Naive thymus-derived CD8-positive, alpha-beta T cell (primary cell): ENCODE measurements at places on chromosomes 12 and 14.

DNA sequence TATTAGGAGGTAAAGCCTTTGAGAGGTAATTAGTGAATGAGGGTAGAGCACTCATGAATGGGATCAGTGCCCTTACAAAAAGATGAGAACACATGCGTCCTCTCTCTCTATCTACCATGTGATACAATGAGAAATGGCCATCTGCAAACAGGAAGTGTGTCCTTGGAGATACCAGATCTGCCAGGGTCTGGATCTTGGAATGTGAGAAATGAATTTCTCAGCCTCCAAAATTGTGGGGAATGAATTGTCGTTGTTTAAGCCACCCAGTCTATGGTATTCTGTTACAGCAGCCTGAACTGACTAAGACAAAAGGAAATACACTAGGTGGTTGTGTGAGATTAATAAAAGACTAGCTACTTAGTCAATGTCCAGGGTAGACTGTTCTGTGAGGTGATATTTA lies 366.6 kb downstream of the NELL2 start:
- DNase-seq, result no peak

GRCh38 chr12:57766464-57767304 lies at the start of gene CYP27B1:
CYP27B1 (minus strand) TSS chr12:57767078; CDS start chr12:57767041, 37 bp downstream.
- DNase-seq, result no peak

GRCh38 chr12:52043386-52044212 lies 7.6 kb upstream of the NR4A1 start:
- DNase-seq, result no peak

DNA sequence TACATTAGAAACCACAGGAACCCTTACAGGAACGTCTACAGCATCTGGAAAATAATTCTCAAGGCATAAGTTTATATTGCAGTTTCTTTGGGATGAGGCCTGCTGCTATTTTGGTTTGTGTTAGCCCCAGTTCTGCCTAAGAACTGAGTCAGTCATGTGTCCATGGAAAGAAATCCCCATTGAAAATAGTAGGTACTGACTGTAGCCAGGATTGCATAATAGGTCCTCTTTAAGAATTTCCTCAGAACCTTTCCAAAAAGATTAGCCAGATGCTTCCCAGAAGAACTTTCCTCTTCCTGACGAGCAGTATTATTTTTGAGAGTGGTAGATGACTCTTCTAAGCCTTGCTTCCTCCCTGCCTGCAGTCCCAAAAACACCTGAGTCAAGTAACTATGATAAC lies 52.6 kb downstream of the RASSF8 start:
- no peak for DNase-seq

GRCh38 chr14:75697918-75698317 lies 36.9 kb downstream of the TTLL5 start:
- DNase-seq, result no peak

DNA sequence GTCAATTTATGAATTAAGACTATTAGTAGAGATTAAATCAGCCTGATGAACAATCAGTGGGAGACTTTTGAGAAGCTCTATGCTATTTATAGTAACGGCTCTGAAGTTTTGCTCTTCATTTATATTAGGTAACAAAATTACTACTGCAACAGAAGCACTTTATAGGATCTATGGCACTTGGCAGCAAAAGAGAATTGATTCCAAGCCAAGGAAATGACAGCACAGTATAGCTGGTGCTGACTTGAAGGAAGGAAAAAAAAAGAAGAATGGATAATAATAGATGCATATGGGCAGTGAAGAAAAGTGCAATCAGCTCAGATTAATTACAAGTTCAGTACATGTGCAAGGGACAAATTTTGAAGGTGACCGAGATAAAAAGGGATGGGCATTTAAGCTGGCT lies 228.2 kb upstream of the PPFIA2 start:
- DNase-seq, result no peak

DNA sequence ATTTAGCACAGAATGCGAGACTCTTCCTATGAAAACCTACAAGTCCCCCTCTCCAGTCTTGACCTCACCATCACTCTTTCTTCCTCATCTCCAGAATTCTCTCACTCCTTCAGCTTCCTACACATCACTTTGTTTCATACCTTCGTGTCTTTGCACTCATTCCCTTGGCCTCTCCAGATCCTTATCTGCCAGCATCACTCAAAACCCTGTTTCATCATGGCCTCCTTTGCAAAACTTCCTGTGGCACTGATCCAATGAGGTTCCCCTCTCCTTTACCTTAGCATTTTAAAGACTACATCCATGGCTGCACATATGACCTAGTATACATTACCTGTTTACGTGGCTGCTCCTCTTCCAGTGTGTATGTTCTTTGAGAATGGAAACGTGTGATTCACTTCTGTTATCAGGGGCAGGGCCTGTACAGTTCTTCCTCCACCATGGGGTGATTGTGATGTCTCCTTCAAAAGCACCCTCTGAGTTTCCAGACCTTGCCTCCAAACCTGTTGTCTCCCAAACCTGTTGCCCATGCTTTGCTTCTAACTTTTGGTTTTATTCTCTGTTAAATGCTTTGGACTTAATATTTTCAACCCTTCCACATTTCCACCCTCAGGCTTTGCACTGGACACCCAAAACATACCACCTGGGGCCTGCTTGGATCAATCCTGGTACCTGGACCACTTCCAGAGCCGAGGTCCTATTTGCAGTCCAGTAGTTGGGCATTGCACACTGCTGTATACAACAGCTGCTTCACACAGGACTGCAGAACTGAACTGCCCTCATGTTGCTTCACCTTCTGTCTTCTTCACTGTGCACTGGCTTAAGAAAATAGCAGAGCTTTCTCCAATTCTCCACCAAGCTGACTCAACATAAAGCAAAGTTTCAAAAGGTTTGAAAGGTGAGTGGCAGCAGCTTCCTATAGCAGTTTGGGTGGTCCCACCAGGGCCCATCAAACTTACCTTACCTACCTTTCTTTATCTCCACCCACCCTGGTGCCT lies 131.7 kb downstream of the LLPH start:
- no peak for DNase-seq

DNA sequence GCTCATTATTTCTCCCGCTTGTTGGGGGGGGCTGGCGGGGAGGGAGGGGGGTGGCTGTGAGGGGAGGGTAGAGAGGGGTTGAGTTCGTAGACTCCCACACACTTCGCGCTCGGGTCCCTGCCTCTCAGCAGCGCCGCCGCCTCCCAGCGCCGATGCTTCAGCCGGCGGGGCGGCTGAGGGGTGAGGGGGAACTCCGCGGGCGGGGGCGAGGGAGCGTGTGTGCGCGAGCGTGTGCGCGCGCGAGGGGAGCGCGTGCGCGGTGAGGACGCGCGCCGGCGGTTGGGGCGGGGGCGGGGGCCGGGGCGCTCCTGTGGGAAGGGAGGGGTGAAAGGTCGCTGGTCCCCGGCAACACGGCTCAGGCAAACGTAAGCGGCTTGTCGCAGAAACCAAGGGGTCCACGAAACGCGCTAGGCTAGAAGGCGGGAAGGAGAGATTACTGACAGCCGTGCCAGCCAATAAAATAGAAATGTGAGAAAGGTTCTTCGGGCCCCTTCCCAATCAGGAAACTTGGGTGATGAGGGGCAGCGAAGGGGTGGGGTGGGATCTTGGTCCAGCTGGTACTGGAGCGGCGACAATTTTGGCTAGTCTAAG lies 343 bp upstream of the NOVA1 start:
- DNase-seq, result no peak

- no peak for DNase-seq
These were observed 65.3 kb downstream of the DPF3 start for GRCh38 chr14:72828604-72829003.

DNA sequence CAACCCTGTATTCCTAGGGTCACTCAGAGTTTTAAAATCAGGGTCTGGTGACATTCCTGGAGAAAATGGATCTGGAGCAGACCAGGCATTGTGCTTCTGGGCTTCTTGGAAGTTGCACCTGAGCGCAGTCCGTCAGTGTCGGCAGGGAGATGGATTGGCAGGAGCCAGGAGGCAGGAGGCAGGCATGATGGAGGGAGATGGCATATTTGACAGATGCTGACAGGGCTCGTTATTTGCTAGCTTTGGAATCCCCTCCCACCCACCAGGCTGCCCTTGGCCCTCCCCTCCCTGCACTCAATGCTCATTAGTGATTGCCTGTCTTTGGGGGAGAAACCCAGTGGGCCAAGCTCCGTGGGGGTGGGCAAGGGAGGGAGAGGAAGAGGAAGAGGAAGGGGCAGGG lies 4.7 kb downstream of the CISTR start:
- DNase-seq, result no peak

- no peak for DNase-seq
These were observed 5.8 kb upstream of the NTN4 start for GRCh38 chr12:95796225-95796981.

- no peak for DNase-seq
These were observed 17.4 kb upstream of the CACNA2D4 start for GRCh38 chr12:1935700-1936378.

DNA sequence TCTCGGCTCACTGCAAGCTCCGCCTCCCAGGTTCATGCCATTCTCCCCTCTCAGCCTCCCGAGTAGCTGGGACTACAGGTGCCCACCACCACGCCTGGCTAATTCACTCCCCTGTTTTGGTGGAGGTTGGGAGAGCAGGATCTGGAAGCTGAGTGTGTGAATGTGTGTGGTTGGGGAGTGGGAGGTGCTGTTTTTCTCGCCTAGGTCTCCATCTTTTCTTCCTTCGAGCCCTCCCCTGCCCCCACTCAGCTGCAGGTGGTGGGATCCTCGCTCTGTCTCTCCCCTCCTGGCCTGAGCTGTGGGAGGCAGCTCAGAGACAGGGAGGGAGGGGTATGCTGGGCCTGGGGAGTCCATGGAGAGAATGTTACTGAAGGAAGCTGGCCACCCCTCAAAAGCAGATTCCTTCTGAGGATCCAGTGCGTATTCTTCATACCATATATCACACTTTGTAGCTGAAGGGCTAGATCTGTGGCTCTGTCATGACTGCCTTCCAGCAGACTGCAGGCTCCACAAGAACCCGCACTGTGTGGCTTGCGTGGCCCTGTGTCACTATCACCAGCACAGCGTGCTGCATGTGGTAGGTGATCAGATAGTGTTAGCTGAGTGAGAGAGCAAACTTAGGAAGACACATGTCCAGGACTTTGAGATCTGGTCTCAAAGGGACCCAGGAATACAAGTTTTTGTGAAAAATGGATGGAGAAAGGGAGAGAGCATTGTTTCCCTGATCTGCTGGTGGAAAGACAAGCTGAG lies 2.8 kb downstream of the KRT83 start:
- no peak for DNase-seq

DNA sequence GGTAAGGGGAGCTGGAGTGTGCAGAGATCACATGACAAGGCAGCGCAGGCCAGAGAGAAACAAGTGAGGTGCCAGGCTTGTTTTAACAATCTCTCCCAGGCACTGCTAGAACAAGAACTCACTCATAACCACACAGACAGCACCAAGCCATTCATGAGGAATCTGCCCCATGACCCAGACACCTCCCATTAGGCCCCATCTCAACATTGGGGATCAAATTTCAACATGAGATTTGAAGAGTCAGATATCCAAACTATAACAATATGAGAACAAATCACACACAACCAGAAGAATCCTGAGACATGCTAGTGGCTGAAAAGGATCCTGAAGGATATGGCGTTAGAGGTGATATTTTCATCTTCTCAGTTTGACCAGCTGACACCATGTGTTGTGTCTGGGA lies 21.9 kb downstream of the OR6J1 start:
- DNase-seq, result no peak

DNA sequence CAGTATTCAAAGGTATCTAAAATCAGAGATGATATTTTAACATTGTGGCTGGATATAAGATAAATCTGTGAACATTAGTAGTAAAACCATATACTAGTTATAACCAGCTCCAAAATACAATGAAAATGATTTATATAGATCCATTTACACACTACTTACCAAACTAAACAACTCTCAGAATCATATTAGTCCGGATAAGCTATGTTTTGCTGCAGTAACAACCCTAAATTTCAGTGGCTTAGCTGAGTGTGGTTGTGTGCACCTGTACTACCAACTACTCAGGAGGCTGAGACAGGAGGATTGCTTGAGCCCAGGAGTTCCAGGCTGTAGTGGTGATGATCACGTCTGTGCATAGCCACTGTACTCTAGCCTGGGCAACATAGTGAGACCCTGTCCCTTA lies 23.8 kb downstream of the ZDHHC17 start:
- DNase-seq, result no peak

GRCh38 chr14:53147208-53147607 lies 5.9 kb downstream of the DDHD1 start:
- no peak for DNase-seq

GRCh38 chr12:132140501-132140900 lies 3.6 kb downstream of the DDX51 start:
- DNase-seq, result no peak

DNA sequence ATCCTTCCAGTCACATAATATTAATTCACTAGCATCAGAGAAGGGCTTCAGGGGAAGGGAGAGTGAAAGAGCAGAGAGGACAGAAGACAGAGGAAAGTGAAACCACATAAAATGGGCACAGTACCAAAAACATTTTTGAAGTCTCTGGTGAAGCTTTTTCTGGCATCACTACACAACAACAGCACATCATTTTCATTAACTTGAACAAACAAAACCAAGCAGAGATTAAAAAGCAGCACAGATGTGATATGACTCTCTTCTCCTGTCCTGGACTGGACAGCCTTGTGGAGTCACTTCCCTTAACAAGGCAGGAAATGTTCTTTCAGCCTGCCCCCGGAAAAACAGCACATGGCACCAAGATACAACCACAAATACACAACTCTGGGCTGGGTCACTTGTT lies 112.0 kb downstream of the TSPAN8 start:
- no peak for DNase-seq

GRCh38 chr14:101973356-101973755 lies 9.0 kb downstream of the DYNC1H1 start:
- DNase-seq, result no peak

DNA sequence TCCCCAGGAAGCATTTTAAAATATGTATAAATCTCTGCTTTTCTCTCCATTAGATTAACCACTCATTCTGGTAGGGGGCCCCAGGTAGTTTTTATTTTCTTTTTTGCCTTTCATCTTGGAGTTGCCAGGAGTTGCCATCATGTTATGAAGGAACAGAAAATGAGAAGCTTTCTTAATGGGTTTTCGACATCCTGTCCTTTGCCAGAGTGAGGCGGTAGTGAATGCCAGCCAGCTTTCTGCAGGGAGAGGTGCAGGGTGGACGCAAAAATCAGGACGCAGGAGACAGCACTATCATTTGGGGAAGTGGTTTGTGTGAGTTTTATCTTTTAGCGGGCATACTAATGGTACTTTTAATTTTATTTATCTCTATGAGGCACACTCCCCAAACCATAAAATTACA lies 1.7 kb downstream of the RASSF8 start:
- no peak for DNase-seq
